ENCODE measurements at places on chromosomes 1 and 21.

DNA sequence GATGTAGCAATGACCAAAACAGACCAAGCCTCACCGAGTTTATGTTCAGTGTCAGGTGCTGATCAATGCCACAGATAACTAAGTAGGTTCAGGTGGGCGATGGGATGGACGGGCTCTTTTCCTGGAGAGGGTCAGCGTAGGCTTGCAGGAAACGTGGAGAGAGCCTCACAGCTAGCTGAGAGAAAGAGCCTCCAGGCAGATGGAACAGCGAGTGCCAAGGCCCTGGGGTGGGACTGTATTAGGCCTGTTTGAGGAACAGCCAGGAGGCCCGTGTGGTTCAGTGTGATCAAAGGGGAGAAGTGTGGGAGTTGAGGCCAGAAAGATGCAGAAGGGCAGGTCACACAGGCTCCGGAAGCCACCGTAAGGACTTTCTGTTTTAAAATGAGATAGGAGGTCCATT, 7.3 kb upstream of the UTS2 start:
- DNase-seq, result no peak

DNA sequence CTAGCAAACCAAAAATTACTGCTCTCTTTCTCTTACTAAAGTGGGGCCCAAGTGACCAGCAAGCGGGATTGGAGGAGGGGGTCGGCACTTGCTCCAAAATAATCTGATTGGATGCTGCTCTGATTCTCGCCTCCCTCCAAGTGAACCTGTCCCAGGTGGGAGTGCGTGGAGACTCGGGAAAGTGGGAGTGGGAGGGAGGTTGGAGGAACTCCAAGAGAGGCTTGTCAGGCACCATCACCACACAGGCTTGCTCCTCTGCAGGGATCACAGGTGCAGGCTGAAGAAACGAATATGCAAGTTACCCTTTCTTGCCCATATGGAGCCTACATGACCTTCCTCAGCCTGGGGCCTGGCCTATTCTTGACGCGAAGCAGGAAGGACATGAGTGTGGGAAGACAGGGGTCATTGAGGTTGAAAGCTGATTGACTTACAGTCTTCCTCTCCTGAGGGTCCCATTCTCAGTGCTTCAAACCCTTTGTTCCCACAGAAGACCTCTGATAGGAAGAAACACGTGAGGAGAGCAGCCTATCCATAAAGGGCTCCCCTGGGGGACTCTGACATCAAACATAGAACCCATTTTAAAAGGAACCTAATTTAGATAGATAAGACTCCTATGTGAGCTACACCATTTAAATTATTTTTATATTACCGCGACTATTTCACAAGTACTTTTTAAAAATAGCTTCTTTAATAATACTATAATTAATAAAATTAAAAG, 14.2 kb downstream of the RGS8 start:
- DNase-seq, result no peak

DNA sequence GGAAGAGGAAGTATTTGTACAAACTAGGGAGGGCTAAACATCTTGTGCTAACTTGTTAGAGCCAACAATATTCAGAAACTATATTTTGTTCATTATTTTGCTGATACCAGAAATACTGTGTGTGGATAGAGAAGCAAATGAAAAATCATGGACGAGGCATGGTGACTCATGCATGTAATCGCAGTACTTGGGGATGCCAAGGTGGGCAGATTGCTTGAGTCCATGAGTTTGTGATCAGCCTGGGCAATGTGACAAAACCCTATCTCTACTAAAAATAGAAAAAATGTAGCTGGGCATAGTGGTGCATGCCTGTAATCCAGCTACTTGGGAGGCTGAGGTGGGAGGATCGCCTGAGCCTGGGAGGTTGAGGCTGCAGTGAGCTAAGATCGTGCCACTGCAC, 13.4 kb downstream of the LRRC41 start:
- DNase-seq, result no peak

DNA sequence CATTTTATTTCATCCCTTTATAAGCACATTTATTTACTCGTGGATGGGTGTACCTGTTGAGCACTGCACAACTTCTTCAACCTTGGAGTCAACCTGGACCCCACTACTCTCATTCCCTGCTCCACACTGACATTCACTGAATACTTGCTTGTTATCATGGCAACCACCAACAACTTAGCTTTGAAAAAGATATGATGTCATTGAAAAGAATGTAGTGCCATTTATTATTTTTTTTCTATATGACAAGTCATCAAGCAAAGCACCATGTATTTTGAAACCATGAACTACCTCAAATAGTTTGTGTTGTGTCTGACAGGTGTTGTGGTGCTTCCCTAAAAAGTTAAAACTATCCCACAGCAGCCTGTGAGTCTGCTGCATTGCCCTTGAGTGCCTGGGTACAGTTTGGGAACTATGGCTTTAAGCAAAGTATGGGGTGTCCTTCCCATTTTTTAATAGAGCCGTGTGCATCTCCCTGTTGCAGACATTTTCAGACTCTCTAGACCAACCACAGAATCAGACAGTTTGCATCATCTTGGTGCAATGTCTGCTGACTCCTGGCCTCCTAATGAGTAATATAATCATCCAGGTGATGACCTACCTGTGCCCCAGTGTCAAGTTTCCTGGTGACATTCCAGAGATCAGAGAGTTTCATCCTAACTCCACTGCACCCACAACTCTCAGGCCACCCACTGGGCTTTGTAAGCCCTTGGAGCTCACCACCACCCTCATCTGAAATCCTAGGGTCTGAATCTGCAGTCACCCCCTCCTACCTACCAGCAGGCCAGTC, 339.7 kb upstream of the PROX1 start:
- DNase-seq, result no peak

DNA sequence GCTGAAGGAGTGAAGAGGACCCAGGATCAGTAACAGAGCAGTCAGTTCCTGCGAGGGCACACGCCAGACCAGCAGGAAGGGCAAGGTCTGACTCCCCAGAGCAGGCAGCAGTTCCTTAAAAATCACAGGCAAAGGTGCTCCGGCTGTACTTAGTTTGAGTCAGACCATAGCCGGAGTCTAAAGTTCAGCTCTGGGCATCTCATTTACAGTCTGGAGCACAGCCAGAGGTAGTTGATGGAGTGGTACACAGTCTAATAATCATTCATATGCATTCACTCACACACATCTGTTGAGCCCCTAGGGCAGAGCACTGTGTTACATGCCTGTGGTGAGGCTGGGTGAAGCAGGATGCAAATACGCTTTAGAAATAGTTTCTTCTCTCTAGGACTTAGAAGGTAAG, 7.3 kb upstream of the AMIGO1 start:
- DNase-seq, result no peak

DNA sequence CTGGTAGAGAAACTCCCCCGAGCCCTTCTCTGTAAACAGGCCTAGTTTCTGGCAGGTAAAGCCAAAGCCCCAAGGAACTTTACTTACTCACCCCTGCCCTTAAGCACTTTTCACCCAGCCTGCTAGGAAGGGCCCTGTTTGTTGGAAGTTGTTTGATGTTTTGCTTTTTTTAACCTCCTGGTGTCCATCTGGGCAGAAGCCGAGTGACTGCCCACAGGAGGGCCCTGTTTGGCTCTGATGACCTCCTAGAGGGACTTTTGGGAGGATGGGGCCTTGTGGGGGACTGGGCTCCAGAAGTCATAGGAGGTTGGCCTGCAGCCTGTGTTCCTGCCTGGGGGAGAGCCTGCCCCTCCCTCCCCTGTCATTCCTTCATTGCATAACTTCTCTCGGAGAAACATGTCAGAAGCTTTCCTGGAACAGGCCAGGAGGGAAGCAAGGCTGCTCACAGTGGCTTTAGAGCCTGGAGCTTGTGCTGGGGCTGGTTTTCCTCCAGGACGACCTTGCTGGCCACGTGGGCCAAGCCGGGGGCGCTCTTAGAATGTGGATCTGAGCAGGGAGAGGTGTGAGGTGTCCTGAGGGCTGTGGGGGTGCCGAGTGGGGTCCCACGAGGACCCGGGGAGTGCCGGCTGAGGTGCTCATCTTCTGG, 33.9 kb downstream of the COQ8A start:
- DNase-seq, result no peak

DNA sequence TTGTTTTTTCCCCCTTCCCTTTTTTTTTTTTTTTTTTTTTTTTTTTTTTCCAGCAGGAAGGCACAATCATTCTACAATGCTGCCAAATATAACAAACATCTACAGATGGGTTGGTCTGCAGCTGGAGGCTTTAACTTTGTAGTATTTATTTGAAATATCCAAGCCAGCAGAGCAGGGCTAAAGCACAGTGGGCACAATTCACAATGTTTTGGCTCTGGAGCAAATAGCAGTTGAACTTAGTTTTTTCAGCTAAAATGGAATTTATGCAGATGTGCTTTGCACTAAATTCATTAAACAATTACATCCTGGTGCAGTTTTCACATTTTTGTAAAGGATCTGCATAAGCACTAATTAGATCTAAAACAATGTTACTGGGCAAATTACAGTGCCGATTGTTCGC, 39.8 kb upstream of the ZBTB18 start:
- no peak for DNase-seq

DNA sequence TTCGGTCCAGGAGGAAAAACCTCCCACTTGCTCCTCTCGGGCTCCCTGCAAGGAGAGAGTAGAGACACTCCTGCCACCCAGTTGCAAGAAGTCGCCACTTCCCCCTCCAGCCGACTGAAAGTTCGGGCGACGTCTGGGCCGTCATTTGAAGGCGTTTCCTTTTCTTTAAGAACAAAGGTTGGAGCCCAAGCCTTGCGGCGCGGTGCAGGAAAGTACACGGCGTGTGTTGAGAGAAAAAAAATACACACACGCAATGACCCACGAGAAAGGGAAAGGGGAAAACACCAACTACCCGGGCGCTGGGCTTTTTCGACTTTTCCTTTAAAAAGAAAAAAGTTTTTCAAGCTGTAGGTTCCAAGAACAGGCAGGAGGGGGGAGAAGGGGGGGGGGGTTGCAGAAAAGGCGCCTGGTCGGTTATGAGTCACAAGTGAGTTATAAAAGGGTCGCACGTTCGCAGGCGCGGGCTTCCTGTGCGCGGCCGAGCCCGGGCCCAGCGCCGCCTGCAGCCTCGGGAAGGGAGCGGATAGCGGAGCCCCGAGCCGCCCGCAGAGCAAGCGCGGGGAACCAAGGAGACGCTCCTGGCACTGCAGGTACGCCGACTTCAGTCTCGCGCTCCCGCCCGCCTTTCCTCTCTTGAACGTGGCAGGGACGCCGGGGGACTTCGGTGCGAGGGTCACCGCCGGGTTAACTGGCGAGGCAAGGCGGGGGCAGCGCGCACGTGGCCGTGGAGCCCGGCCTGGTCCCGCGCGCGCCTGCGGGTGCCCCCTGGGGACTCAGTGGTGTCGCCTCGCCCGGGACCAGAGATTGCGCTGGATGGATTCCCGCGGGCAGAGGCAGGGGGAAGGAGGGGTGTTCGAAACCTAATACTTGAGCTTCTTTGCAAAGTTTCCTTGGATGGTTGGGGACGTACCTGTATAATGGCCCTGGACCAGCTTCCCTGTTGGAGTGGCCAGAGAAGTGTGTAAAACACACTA, 45.3 kb downstream of the MRPL39 start:
- peak; percentile 87 for DNase-seq

DNA sequence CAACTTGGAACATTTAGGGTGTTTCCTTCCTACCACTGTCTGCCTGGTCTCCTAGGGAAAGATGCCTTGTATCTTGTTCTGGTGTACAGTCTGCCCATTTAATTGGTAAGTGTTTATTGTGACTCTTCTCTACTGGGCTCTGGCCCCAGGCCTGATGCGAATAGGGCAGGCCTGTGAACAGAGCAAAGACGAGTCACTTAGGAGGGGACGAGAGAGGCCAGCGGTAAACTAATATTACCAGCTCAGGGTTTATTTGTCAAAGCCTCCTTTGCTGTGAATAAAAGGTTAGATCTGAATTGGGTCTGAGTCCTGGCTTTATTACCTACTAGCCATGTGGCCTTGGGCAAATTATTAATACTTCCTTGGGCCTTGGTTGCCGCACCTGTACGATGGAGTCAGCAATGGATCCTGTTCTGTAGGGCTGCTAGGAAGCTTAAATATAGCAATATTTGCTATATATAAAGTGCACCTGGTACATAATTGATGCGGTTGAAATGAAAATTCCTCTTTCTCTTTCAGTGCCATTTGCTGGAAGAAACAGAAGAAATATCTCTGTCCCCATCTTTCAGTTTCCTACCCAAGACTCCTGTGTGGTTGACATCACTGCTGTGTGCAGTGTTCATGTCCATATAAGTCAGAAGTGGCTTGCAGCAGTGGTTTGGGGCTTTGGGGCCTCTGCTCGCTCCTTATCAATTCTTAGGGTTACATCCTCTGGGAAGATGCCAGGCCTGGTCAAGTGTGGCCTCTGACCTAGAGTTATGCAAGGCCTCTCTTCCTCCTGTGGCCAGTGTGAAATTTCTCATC, 32.4 kb downstream of the MAPKAPK2 start:
- no peak for DNase-seq

DNA sequence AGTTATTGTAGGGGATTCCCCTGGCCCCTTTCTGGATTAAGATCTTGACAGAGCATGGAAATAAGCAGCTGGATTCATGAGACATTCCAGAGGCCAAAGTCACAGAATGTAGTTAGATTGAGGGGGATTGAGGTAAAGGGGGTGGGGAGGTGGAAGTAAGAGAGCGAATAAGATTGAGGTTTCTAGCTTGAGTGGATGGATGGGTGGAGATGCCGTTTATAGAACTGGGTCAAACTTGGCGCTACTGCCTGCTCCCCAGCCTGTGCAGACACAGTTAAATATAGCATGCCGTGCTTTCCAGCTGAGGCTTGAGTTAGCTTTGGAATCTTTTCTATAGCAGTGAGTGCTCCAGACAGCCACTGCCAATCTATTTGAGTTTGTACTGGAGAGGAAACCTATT, 85.7 kb downstream of the DYRK1A start:
- no peak for DNase-seq

DNA sequence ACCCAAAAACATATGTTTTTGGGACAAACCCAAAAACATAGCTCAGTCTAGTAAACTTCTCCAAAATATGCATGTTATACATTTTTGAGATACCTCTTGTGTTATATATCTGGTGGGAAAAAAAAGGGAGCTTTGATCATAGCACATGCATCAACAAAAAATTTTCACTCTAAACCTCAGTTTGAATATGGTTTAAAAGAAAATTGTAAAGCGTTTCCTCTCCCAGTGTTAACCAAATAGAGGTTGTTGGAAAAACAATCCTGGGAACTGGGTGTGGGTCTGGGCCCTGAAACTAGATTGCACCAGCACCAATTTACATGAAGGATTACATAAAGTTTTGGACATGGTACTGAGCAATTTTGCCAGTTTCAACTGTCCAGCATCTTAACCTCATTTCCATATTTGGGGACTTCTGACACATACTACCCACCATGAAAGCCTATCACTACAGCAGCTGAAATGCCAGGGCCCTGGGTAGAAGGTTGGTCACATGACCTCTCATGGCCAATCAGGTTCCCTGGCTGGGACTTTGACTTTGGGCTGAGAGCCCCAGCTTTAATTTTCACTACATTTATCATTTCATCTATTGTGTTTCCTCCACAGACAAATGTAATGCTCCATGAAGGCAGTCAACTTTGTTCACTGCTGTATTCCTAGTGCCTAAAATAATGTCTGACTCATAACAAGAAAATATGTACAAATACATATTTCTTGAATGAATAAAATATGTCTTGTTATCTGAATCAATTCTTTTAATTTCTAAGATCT, 150.7 kb downstream of the SETD4 start:
- no peak for DNase-seq

All from stimulated activated CD4-positive, alpha-beta T cell treated with anti-CD3 and anti-CD28 coated beads, Interleukin-15, amount 100 ng/mL, for 1 hour (primary cell).